Activated T-cell treated with anti-CD3 and anti-CD28 coated beads, Interleukin-2, amount 50 U/mL, for 4 hours (primary cell): ENCODE measurements at places on chromosomes 6 and 20. TPM values are rescaled to one million over a fixed set of nuclear protein-coding genes. Genes with fewer than 3 reads are reported as not detected.

- DNase-seq: no peak
These were observed 10.7 kb downstream of the EZR start for GRCh38 chr6:158808442-158808833.

GRCh38 chr6:161575523-161576254 is 301.8 kb upstream of the AGPAT4 start:
- no peak for DNase-seq

GRCh38 chr6:1164600-1164999 is 147.3 kb upstream of the FOXQ1 start:
- DNase-seq: no peak

- no peak for DNase-seq
These were observed 81.5 kb upstream of the NHSL1 start for GRCh38 chr6:138580801-138581200.

DNA sequence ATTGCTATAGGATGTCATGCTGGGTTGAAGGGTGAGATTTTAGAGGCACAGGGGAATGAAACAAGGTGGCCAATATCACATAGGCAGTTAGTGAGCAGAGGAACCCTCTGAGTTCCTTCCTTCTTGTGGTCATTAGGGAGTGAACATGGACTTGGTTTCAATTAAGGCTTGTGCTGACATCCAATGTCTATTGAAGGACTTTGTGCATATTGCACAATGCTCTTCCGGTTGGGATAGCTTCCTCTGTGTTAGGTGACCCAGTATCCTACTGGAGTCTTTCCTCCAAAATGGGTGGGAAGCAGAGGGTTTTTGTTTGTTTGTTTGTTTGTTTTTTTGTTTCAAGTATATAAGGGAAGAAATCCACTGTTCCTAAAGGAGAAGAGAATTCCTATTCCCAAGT is 98.5 kb downstream of the HDGFL1 start:
- DNase-seq: no peak

DNA sequence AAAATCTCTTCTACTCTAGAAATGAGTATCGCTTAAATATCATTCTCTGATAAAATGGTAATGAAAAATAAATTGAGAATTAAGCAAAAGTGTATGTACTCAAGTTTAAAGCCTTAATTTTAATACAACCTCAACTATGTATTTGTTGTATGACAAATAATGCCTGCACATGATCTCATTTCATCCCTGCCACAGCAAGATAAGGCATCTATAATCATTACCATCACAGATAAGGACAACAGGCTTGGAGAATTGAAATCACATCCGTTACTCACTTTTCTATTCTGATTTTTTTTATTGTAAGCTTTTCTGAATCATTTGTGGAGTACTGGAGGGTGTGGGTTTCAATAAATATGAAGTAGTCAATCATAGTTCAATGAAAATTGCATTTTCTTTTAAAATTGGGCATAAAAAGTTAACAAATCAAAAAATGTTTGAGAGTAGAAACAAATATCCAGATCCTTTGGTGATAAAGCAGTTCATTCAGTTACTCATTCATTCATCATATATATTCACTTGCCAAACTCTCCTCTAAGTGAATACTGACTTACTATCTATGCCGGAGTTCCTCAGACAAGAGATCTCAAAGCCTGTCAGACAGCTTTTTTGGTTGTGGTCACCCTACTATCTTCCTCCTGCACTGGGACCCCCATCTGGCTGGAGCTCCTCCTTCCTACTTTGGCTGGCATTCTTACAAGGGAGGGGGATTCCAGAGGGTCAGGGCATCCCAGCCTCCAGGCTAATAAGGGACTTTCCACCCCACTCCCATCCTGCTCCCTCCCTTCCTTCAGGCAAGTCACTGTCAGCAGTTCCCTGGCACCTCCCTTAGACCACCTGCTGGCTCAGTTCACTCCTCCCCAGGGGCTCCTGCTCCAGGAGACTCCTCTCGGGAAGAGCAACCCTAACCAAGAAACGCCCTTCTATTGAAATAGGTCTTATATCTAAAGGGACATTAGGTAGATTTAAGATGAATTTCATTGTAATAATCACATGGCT is 118.6 kb downstream of the OGFRL1 start:
- DNase-seq: no peak

DNA sequence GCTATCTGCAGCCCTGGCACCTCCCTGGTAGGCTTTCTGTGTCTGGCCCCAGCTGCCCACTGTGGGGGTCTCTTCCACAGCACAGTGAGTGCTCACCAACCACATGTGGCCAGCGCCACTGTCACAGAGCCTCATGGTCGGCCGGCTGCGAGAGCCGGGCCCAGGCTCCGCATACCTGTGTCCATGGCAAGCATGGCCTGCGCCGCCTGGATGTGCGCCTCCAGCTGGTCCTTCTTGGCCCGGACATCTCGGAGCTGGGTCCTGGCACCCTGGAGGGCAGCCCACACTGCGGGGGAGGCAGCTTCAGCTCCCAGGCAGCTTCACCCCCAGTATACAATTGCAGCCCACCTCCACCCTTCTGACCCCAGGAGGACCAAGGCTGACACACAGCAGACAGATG is 13.0 kb downstream of the ADRM1 start:
- no peak for DNase-seq

GRCh38 chr20:37885593-37886503 is 17.1 kb upstream of the VSTM2L start:
- no peak for DNase-seq

DNA sequence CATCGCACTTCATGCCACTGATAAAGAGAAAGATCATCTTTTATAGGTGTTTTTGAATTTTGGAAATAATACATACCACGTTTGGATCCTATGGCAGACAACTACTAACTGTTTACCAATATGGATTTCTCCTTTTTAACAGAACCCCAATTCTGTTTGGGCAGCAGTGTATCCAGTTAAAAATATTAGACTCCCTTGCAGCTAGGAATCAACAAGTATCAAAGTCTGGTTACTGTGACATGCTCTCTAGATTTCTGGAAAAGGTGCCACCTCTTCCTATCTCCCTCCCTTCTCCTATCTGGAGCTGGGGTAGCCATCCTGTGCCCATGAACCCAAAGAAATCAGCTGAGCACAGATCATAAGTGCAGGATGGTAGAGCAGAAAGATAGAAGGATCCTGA is 54.1 kb upstream of the DTNBP1 start:
- DNase-seq: no peak

- DNase-seq: no peak
These were observed 38.1 kb upstream of the NOX3 start for GRCh38 chr6:155493694-155494143.

- DNase-seq: no peak
These were observed 52.4 kb downstream of the SYNJ2 start for GRCh38 chr6:158033751-158034702.

- DNase-seq: no peak
These were observed 38.0 kb upstream of the NR2E1 start for GRCh38 chr6:108127826-108128225.

DNA sequence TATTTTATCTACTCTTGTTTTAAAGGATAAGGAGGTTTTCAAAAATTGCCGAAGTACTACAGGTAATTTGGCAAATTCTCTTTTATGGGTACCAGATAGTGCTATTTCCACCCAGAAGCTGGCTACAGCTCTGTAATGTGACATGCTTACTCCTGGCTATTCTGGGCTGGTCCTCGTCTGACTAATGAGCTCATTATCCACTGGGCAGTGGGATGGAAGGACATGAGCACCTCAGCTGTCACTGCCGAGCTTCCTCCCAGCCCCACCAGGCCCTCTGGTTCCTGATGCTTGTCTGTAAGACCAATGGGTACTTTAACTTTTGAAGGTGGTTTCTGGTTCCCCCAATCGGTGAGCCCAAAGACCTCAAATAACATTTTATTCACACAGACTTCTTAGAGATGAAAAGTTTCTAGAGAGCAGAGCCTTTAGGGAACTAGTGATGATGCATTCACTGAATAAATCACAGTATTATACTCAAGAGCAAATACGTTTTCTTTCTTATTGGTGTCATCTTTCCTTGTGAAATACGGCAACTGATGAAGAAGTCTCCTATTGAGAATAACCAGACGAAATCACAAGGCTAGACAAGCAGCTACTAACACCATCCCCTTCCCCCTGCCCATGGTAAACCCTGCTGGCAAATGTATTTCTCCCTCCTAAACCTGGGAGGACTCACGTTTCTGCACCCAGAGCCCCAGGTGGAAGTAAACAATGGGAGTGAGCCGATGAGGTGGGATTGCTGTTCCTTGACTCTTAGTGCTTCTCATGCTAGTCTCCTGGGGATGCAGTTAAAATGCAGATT is 80.8 kb downstream of the SLC22A3 start:
- no peak for DNase-seq

IL17F gene
- total RNA-seq: 1.8 TPM

- no peak for DNase-seq
These were observed 41.9 kb downstream of the OGFRL1 start for GRCh38 chr6:71330501-71330900.

- no peak for DNase-seq
These were observed 292.8 kb downstream of the CLIC5 start for GRCh38 chr6:45722876-45723275.

NCOA7 gene
- 58.8 TPM for total RNA-seq

GRCh38 chr6:11522812-11523605 is 14.5 kb upstream of the TMEM170B start:
- no peak for DNase-seq

- DNase-seq: no peak
These were observed 11.4 kb upstream of the PARD6B start for GRCh38 chr20:50720026-50720425.

GRCh38 chr6:36023996-36024795 is at the start of gene SLC26A8:
Gene SLC26A8, minus strand, starts transcription at chr6:36024641. Its CDS starts 4,934 bp downstream, at chr6:36019707.
- DNase-seq: no peak

TRAPPC3L gene
- not detected for total RNA-seq

GRCh38 chr6:75202676-75203131 is 3.1 kb downstream of the COL12A1 start:
- no peak for DNase-seq

- no peak for DNase-seq
These were observed at the start of gene ARHGAP40 for GRCh38 chr20:38601216-38602184. Gene ARHGAP40, plus strand, starts transcription at chr20:38601809.

- no peak for DNase-seq
These were observed 89.6 kb upstream of the RIPOR2 start for GRCh38 chr6:25025248-25025918.

- no peak for DNase-seq
These were observed 64.2 kb downstream of the LMBRD1 start for GRCh38 chr6:69732640-69733039.

DNA sequence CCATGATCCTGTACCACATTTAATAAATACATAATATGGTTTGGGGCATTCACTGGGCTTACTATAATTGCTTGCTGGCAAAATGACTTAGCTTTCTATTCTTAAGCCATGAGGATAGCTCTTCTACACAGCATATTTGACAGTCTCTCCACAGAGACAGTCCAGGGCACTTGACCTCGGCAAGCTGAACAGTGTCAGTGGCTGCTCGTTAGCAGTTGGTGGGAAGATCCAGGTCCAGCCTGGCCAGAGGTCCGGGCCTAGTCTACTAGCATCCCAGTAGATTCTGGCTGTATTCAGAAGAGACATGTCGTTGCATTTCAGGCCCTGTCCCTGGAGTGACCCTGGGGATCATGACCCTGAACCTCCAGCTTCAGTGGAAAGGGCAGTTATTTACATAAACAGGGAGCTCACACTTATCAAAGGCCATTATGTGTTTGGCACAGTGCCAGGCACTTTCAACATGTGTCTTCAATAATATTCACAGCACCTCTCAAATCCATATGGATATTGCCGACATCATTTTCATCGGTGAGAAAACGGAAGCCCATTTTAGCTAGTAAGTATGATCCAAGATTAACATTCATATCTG is 139.0 kb downstream of the IMPG1 start:
- DNase-seq: no peak
